Anterior cingulate cortex (tissue), 58 donors: ENCODE measurements at places on chromosomes 16 and 17.

GRCh38 chr16:82761858-82762257, 135.1 kb downstream of the CDH13 start:
- DNase-seq = no peak

- peak; percentile 24 for DNase-seq
Measured at GRCh38 chr17:17537311-17538099, 41.3 kb upstream of the RASD1 start.

GRCh38 chr17:82892899-82893565, 53.2 kb upstream of the ZNF750 start:
- DNase-seq = no peak

DNA sequence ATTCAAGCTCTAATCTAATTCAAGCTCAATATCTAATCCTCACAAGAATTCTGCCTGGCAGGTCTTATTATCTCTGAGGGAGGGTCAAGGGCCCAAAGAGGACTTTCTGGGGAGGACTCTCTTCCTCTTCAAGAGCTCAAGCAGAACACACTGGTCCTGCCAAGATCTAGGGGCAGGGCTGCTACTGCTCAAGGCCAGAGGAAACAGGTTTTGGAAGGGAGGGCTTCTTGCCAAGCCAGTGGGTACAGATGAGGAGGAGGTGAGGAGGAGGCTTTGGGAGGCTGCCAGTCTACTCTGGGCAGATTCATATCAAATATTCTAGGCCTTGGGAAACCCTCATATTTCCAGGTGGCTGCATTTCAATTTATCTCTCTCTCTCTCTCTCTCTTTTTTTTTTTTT, 51.8 kb upstream of the IL34 start:
- no peak for DNase-seq

DNA sequence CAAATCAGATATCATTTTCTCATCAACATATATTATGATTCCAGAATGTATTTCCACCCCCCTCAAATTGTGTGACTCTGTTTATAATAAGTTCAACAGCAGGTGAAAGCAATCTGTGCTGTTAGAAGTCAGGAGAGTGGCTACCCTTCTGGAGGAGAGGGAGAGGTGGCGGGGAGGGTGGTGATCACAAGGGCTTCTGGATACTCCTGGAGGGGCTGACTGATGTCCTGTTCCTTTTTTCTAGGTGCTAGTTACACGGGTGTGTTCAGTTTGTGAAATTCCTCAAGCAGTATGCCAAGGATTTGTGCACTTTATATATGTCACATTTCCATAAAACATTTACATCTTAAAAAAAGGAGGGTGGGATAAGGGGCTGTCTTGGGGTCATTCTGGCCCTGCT, 119.1 kb downstream of the IRF8 start:
- DNase-seq = no peak

DNA sequence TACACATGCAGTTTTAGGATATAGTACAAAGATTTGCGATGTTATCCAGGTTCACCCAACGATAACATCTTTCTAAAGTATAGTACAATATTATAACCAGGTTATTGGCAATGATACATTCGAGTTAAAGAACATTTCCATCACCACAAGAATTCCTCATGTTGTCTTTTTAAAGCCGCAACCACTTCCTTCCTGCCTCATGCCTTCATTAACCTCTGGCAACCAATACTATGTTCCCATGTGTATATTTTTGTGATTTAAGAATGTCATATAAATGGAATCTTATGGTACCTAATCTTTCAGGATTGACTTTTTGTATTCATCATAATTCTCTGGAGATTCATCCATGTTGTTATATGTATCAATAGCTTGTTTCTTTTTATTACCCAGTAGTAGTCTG, 1183.2 kb downstream of the CDH11 start:
- no peak for DNase-seq

DNA sequence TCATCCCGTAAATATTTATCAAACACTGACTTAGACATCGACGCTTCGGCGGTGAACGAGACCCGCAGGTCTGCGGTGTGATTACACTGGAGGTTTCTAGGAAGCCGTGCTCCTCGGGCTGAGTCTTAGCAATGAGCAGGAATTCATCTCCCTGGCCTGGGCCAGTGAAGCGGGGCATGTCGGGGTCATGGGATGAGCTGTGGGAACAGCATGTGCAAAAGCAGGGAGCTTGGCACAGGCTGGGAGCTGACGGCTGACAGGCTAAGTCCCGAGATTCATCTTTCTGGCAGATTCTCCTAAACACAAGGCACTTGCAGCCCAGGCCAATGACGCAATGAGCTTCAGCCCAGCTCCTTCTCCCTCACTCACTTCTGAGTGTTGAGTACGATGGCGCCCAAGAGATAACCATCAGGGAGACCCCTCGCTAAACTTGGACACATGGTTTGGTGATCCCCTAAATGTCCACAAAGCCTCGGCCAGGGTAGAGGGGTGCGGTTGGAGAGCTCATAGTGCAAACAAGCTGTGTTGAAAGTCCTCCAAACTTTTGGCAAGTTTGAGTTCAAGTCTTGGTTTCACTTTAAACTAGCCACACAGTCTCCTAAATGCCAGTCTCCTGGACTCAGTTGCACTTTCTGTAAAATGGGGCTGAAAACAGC, 12.8 kb downstream of the CRISPLD2 start:
- DNase-seq = no peak

DNA sequence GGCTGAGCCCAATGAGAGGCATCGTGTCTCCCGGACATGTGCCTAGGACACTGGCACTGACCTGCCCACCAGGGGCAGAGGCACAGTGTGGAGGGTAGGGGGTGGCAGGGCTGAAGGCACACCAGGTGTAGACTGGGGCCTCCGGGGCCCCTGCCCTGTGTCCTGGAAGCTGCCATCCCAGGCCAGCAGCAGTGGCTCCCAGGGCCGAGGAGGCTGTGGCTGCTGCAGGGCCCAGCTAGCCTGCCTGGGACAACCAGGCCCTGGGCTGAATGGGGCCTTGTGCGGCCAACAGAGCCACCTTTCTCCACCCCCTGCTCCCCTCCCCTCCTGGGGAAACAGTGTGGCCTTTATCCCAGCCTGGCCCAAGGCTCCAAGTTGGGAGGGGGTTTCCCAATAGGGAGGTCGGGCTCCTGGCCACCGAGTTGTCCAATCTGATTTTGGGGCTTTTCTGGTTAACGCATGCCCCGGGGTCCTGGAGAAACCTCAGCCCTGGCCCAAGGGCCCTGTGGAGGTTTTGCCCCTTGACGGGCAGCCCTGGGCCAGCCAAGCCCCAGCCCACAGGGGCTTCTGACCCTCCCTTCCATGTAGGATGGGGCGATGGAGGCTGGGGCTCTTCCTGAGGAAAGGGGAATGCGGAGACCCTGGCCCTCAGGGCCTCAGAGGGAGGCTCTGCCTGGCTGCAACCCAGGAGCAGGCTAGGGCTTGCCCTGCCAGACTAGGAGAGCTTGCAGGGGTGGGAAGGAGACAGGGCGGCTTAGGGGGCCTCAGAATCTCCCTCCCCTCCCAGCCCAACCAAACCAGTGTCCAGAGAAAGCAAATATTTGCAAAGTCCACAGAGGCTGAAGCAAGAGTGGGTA, 4.2 kb downstream of the MTSS2 start:
- DNase-seq = peak; percentile 85

GRCh38 chr16:84774810-84775209, 45.0 kb upstream of the CRISPLD2 start:
- DNase-seq = no peak

GRCh38 chr16:14351647-14352046, 278.4 kb downstream of the PARN start:
- DNase-seq = no peak

- no peak for DNase-seq
Measured at GRCh38 chr17:77120868-77121267, 19.9 kb upstream of the SEC14L1 start.

DNA sequence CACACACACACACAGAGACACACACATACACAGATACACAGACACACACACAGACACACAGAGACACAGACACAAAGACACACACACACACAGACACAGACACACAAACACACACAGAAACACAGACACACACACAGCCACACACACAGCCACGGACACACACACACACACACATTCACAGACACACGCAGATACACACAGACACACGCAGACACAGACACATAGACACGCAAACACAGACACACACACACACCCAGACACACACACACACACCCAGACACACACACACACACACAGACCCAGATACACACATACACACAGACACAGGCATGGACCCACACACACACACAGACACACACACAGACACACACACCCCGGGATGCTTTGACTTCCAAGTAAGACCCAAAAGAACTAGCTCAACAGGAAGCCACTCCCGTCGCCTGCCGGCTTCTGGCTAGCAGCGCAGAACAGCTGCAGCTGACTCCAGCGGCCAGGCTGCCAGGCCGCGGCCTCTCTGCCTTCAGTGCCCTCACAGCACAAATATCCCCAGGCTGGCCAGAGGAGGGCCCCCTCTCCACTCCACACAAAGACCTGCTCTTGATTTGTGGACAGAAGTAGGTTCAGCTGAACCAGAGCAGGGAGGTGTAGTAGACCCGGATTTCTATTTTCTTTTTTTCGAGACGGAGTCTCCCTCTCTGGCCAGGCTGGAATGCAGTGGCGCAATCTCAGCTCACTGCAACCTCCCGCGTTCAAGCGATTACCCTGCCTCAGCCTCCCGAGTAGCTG, 6.0 kb upstream of the CHRNE start:
- DNase-seq = peak; percentile 35
